Activated T-helper 1 cell treated with Interleukin-2 at 50 U/mL for 16 hours (primary cell): ENCODE measurements at places on chromosomes 4 and X.

- peak; percentile 24 for DNase-seq
Measured at GRCh38 chrX:115940888-115941332, 229.6 kb upstream of the AGTR2 start.

DNA sequence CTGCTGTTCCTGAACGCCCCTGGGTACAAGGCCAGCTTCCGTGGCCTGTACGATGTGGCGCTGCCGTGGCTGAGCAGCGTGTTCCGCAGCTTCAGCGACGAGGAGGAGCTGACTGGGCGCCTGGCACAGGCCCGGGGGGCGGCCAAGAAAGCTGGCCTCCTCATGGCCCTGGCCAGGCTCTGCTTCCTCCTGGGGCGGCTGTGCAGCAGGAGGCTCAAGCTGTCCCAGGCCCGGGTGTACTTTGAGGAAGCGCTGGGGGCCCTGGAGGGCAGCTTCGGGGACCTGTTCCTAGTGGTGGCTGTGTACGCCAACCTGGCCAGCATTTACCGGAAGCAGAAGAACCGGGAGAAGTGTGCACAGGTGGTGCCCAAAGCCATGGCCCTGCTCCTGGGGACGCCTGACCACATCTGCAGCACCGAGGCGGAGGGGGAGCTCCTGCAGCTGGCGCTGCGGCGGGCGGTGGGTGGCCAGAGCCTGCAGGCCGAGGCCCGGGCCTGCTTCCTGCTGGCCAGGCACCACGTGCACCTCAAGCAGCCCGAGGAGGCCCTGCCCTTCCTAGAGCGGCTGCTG is 28.2 kb downstream of the SH3TC1 start:
- DNase-seq: no peak

- no peak for DNase-seq
Measured at GRCh38 chrX:1606496-1606895, 8.4 kb upstream of the ASMT start.

- no peak for DNase-seq
Measured at GRCh38 chr4:80361329-80361900, 25.9 kb downstream of the CFAP299 start.

DNA sequence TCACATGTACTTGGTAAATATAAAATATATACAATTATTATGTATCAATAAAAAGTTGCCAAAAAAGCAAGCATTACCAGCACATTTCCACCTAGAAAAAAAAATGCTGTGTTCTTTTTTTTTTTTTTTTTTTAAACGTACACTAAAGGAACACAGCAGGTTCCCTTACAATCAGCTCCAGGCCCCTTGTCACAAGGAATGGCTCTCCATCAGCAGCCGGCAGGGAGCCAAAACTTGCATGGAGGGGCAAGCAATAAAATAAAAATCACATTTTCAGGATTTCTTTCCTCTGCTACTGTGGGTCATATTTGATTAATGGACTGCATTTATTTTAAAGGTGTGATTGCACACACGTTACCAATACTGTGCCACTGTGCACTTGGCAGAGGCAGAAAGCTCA is 460.3 kb downstream of the GPAT3 start:
- no peak for DNase-seq

- DNase-seq: no peak
Measured at GRCh38 chr4:126753592-126753991, 879.2 kb upstream of the INTU start.

DNA sequence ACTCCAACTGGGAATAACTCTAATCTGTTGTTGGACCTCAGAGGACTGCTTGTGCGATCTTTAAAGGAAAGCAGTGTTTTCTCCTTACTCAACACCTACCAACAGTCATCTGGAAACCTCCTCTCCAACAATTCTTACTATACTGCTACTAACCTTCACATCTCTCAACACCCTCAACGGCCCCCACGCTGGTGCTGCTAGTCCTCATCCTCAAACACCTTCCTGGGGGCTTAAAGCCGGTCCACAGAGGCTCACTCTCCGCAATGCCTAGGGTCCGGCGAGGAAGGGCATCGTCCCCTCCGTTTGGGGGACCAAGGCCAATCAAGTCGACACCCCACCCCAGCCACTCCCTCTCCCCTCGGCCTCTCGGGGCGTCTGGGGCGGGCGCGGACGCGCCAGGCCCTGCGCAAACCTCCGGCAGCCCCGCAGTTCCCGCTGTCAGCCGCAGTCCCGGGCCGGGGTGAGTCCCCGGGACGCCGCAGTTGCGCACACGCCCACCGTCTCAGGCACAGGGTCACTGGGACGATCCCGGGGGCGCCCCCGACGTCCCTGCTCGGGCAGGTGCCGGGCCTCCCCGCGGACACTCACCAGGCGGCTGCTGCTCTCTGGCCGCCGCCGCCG is 418 bp downstream of the TAB3 start:
- DNase-seq: no peak

- no peak for DNase-seq
Measured at GRCh38 chr4:121070696-121071639, 1.4 kb downstream of the NDNF start.

DNA sequence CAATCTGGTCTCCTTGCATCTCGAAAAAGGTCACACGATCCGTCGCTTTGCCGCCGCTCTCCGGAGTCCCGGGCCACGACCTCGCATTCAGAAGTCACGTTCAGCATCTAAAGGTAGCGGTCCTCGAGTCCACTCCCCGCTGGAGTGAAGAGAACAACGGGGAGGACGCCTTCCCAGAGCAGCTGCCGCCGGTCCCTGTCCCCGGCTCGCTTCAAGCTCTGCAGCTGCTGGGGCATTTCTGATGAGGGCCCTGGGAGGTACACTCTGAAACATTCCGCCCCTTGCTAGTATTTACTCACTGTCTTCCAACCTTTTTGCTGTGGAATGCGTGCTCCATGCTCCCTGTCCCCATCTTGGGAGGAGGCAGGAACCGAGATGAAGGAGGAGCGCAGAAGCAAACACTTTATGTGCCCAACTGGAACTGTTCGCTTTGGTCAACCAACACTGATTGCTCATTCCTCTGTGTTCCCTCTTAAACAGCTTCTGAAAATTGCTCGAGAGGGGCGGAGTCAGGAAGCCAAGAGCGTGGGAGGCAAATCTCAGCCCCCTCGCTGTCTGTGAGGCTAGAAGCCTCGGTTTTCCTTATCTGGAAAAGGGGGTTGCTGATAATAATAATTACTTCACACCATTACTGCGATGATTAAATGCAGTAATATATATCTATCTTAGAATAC is 6.4 kb upstream of the VAMP7 start:
- DNase-seq: no peak

GRCh38 chrX:64350521-64350920 is 44.7 kb downstream of the MTMR8 start:
- no peak for DNase-seq

GRCh38 chr4:7522452-7523220 is 87.9 kb upstream of the PSAPL1 start:
- no peak for DNase-seq

- no peak for DNase-seq
Measured at GRCh38 chrX:15410947-15411346, 26.7 kb upstream of the VEGFD start.

DNA sequence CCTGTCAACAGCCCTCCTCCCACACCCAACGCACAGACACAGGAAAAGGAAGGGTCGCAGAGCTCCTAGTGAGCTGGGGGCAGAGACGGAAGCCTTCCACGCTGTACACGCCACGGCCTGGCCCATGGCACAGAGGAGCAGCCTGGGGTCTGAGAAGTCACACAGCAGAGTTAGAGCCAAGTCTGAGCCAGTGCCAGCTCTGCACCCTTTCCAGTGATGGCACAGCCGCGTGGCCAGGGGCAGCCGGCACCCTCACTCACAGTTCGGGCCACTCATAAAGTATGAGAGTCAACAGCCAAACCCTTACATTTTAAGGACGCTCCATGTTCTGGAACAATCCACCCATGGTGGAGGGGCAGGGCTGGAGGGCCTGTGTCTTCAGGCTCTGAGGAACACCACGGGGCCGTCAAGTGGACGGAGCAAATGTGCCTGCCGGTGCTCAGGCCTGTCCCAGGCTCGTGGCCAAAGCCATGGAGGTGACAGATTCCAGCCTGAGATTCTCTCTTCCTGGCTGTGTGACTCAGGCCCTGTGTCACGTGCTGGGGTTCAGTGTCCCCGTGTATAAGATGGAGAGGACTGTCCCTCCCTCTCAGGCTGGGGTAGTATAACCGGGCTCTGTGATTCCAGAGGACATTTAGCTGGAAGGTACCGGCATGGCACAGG is 91.2 kb downstream of the ABLIM2 start:
- no peak for DNase-seq

- DNase-seq: no peak
Measured at GRCh38 chrX:149987613-149988012, 49.3 kb upstream of the EOLA2 start.
